ENCODE measurements at places on chromosomes 7 and 10. TPM values are rescaled to one million over a fixed set of nuclear protein-coding genes. Genes with fewer than 3 reads are reported as not detected.

HUS1 gene
- 28.4 TPM for total RNA-seq

DNAH11 gene
- total RNA-seq: not detected

SAP25 gene
- 11.0 TPM for total RNA-seq

NUPR2 gene
- total RNA-seq: not detected

TSPAN15 gene
- 97.0 TPM for total RNA-seq
